ENCODE measurements at places on chromosomes 2 and 18.

DNA sequence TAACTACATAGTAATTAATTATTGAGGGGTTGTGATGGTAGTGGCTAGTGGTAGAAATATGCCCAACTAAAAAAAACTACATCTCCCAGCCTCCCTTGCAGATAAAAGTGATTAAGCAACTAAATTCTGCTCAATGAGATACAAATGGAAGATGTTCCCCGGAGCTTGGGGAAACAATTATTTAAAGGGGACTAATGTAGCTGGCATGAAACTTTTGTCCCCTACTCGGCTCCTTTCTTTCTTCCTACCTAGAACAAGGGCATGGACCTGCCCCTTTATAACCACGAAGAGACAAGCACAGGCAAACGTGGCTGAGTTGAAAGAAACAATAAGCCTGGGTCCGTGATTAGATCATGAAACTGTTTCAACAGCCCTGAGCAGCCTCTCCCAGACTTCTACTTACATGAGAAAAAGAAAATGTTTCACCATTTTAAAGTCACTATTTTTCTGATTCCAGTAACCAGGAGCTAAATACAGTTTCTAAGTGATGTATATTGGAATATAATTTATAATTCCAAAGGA, 236.9 kb downstream of the SCG2 start:
- DNase-seq = no peak

- DNase-seq = peak; percentile 40
Measured at GRCh38 chr2:237931205-237931721, 35.6 kb upstream of the UBE2F start.

DNA sequence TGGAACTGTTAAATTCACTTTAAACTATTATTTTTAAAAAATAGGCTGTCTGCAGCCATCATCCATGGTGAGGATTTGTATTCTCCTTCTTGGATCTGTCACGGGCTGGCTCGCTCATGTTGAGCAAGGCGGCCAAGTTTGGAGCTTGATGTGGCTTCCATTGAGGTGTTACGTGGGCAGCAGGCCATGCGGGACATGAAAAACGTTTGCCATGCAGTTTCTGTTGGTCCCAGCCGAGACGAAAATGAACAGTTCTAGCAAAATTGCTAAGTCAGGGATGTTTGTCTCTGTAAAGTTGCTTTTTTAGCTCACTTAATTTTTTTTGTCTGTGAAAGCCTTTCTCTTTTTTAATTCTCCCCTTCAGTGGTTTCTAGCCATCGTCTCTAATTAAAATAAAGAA, 70.2 kb upstream of the MGAT5 start:
- DNase-seq = no peak

DNA sequence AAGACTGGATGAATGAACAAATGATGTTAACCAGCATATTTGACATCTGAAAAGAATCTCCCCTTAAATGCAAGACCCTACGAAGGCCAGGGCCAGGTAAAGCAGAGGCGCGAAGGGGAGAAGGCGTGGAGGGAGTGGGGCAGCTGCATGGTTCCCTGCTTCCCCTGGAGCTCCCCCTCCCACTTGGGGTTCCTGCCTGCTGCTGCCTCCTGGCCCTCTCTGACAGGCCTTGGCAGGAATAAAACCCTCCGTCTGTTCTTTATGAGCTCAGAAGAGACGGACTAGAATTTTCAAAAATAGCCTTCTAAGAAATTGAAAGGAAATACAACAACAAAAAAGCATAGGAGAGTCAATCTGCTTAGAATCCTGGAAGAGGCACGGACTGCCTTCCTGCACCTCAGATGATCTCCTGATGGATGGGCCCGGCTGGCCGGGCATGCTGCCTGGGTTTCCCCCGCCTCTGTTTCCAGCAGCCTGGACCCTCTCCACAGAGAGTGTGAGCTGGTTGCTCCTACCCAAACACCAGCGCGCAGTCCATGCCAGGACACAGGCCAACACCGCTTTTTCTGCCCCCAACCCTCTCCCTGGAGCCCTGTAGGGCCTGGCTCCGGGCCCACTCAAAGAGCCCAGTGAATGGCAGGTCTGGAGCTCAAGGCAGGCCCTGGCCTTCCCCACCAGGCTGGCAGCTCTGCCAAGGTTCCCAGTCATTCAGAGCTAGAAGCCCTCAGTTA, 23.9 kb downstream of the CFAP65 start:
- no peak for DNase-seq

GRCh38 chr2:230010501-230010900, 58.2 kb downstream of the SLC16A14 start:
- DNase-seq = no peak

GRCh38 chr2:230778350-230779063, 65.9 kb downstream of the CAB39 start:
- DNase-seq = no peak

DNA sequence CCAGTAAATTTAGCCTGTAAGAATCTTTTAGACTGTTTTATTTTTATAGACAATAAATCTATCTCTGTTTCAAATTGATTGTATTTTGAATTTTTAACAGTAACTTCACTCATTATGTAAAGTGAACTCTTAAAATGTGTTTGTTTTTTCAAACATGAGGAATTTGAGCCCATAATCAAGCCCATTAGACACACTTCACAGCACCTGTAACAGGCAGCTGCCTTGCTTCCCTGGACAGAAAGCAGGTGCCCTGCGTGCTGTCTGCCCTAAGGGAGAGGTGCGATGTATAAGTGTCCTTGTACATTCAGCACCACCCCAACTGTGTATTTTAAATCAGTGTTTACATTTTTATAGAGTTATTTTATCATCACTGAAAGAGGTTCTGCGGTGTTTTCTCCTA, 186.5 kb upstream of the TPO start:
- no peak for DNase-seq

DNA sequence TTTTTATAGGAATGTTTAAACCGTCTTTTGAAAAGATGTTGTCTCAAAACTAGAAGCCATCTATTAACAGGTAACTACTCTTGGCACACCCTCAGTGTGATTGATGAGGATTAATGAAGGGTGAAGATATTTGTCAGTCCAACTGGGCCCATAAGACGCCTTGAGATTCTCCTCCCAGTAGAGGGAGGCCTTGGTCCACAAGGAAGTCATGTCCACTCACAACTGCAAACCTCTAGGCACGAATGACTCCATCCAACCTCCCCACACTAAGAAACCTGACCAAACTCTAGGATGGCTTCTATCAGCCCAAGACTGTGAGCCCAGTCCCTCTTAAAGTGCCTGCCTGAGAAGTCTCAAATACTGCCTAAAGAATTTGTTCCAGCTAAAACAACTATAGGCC, 19.2 kb upstream of the GRP start:
- DNase-seq = no peak

GRCh38 chr2:19746611-19747309, 155.0 kb downstream of the TTC32 start:
- peak; percentile 22 for DNase-seq

- DNase-seq = no peak
Measured at GRCh38 chr2:220814441-220814840, 757.7 kb downstream of the EPHA4 start.

DNA sequence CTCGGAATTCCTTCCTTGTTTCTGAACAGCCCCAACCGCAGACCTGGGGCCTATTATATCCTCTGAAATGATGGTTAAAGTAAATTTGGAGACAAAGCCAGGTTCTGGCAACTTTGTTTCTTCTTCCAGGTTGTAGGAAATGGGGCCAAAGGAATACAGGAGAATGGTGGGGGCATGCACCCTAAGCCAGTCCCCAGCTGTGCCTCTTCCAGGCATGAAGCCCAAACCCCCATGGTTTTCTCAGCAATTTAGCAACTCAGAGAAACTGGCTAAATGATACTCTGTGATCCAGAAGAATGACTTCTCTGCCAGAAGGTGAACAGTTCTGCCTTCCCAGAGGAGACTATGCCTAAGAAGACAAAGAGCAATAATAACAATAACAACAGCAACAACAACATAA, 635.0 kb upstream of the FANCL start:
- DNase-seq = no peak

GRCh38 chr18:183769-184168, 25.4 kb downstream of the USP14 start:
- DNase-seq = peak; percentile 18

GRCh38 chr2:20208476-20208859, 16.5 kb downstream of the SDC1 start:
- no peak for DNase-seq

DNA sequence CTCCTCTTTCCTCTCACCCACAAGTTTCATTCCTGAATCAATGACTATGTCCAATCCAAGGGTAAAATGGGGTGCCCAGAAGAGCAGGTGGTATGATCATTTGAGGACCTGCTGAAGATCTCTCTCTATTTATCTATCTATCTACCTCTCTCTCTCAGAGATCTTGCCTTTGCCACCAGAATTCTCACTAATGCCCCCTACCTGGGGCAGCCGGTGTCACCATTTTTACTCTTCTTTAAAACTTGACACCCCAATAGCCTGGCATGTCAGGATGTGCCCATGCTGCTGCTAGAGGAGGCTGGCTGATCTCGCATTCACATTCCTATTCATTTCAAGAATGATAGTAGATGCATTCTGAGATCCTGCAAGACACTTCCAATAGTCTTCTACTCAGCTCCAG, 24.3 kb upstream of the RPIA start:
- no peak for DNase-seq

DNA sequence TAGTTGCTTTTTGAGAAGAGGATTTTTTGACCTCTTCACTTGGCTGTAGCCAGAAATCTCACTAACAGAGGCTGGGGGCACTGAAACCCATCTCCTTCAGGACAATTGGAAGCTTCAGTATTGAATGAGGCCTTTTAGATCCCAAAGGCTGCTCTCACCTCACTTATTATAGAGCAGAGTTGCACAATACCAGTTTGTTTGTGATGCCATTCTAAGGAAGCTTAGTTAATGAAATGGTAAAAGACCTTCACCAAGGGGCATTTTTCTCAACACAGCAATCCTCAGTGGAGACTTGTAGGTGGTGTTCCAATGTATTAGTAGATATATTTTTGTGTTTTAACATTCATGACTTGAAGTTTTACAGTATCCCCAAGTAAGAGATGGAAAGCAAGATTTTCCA, 71.0 kb upstream of the RFX8 start:
- DNase-seq = no peak

DNA sequence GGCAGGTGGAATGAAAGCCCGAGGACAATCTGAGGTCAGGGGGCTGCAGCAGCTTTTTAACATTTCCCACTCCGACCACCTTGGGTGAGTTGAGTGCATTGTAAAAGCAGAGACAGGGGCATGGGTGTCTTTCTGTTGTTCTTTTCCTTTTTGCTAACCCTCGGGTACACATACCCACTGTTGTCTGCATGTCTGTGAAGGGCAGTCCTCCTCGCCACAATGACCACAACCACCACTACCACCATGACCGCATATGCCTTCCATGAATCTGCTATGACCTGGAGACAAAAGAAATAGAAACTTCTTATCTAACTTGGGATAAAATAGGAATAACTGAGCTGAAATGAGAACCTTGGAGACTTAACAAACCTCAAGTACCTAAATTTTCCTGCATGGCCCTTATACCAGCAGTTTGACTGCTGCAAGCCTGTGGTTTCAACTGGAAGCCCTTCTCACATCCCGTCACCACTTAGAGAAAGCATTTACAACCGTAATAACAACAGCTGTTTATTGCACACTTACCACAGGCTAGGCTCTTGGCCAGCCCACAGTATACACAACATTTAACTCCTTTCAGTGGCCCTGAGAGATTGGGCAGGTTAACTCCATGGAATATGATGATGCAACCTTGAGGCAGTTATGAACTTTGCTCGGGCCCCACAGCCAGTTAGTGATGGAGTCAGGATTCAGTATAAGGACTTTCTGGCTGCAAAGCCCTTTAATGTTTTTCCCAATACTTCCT, 80.3 kb downstream of the GYPC start:
- peak; percentile 4 for DNase-seq

GRCh38 chr2:12335995-12336394, 380.7 kb upstream of the TRIB2 start:
- DNase-seq = no peak

DNA sequence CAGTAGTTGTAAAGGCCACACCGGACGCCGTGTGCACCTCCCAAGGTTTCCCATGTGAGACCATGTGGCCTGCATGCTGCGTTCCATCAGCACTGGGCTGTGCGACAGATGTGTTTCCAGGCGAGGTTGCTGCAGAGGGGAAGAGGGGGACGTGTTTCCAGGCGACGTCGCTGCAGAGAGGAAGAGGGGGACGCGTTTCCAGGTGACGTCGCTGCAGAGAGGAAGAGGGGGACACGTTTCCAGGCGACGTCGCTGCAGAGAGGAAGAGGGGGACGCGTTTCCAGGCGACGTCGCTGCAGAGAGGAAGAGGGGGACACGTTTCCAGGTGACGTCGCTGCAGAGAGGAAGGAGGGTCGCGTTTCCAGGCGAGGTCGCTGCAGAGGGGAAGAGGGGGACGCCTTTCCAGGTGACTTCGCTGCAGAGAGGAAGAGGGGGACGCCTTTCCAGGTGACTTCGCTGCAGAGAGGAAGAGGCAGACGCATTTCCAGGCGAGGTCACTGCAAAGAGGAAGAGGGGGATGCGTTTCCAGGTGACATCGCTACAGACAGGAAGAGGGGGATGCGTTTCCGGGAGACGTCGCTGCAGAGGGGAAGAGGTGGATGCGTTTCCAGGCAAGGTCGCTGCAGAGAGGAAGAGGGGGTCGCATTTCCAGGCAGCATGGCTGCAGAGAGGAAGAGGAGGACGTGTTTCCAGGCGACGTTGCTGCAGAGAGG, 24.5 kb downstream of the NFATC1 start:
- no peak for DNase-seq

- peak; percentile 59 for DNase-seq
Measured at GRCh38 chr2:231715988-231716616, 7.8 kb downstream of the PTMA start.

- peak; percentile 89 for DNase-seq
Measured at GRCh38 chr2:222594679-222595078, 61.2 kb downstream of the FARSB start.

GRCh38 chr2:209875270-209875669, 103.6 kb downstream of the UNC80 start:
- DNase-seq = no peak

GRCh38 chr18:31741097-31741735, 19.5 kb downstream of the SLC25A52 start:
- peak; percentile 25 for DNase-seq

DNA sequence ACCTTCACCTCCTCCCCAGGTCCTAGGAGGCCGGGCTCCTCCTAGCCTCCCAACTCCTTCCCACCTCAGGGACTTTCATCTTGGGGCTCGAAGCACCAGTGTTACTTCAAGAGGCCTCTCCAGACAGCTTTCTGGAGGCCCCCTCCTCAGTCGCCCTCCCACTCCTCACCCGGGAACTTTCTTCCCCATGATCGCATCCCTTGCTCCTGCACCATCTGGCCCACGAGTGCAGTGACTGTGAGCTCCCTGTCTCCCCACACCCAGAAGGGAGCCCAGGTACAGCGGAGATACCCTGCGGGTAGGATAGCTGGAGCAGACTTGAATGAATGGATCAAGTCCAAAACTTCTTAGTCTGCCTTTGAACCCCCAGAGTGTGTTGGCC, 6.1 kb downstream of the ERFE start:
- no peak for DNase-seq

- DNase-seq = no peak
Measured at GRCh38 chr18:11258039-11258610, 108.8 kb upstream of the PIEZO2 start.

DNA sequence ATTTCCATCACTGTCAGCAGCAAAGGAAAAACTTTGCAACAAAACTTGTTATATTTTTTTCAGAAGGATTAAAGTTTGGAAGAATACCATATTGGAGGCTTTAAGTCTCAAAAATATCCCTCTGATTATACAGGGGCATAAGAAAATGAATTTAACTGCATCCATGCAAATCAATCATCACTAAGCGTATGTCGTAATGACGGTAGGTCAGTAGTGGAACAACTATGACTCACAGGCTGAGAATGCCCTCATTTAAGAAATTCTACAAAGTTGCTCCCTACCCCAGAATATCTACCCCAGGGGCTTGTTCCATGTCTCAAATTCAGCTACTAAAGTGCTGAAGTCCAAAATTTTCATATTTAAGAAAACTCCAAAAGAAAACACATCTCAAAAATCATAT, 12.5 kb upstream of the NAB1 start:
- peak; percentile 89 for DNase-seq
